Gastroesophageal sphincter (tissue), 4 donors: ENCODE measurements at places on chromosomes 5 and 9.
A peak's percentile ranks its signal among the peaks of the same experiment; 100 is the strongest.

GRCh38 chr5:168039566-168040248 is 251.7 kb upstream of the WWC1 start:
- no peak for ATAC-seq

GRCh38 chr5:143737062-143737461 is 74.9 kb upstream of the HMHB1 start:
- ATAC-seq = no peak

GRCh38 chr9:36036253-36036779 is 397 bp upstream of the RECK start:
- no peak for ATAC-seq

- no peak for ATAC-seq
Measured at GRCh38 chr5:4116834-4117233, 521.2 kb downstream of the IRX1 start.

DNA sequence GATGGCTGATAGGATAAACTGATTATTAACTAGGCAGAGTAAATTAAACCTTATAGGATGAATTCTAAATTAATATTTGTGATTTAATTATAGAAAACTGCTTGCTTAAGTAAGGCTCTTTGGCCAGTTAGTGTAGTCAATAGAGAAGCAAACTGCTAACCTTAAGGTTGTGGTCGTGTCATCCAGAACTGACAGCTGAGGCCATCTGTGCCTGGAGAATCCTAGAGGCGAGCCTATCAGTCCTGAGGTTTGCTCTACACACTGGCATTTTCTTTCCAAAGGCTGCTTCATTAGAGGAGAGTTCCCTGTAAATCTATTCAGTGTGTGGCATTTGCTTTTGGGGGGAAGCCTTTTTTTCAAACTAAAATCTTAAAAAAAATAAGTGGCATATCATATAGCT is 169.2 kb downstream of the MEF2C start:
- no peak for ATAC-seq

DNA sequence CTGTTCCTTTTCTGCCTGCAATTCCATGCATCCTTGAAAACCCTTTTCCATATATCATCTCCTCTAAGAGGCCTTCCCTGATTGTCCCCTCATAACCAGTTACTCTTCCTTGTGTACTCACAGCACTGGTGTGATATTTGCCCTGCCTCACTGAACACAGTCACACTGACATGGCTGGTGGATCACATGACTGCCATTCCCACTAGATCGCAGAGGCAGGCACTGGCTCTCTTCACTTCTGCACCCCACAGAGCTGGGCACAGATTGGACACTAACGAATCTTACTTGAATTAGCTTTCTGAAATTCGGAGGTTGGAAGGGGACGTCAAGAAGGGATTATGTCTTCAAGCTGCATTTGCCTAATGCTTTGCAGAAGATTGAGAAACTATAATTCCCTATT is 208.0 kb downstream of the PAPPA start:
- ATAC-seq = no peak

DNA sequence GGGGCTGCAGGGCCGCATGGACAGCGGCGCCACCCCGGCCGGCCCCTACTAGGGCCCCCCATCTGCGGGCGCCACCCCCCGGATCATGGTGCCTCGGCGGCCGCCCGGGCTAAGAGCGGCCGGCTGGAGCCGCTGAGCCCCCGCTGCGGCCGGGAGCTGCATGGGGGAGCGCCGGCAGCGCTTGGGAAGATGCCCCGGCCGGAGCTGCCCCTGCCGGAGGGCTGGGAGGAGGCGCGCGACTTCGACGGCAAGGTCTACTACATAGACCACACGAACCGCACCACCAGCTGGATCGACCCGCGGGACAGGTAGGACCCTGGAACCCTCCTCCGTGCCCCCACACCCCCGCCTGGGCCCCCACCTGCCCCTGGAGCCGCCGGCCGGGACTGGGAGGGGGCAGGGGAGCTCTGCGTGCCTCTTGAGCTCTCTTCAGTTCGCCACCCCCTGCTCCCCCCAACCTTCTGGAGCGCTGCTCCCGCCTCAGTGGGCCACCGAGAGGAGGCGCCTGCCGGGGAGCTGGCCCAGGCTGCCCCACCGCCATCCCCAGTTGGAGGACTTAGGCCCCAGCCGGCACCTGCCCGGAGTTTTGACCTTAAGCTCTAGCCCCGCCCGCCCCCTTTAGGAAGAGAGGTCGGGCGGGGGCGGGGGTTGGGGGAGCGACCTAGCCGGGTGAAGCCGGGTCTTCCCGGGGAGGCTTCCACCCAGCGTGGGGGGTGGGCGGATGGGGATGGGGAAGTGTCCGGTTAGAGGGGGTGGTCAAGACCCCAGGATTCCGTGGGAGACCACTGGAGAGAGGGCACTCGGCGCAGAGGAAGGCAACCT is 730 bp downstream of the WWC1 start:
- ATAC-seq = no peak

GRCh38 chr5:42756606-42757601 is at the start of gene CCDC152:
Gene CCDC152, plus strand, starts transcription at chr5:42756818. Its CDS starts 2,304 bp downstream, at chr5:42759122.
- ATAC-seq = no peak

DNA sequence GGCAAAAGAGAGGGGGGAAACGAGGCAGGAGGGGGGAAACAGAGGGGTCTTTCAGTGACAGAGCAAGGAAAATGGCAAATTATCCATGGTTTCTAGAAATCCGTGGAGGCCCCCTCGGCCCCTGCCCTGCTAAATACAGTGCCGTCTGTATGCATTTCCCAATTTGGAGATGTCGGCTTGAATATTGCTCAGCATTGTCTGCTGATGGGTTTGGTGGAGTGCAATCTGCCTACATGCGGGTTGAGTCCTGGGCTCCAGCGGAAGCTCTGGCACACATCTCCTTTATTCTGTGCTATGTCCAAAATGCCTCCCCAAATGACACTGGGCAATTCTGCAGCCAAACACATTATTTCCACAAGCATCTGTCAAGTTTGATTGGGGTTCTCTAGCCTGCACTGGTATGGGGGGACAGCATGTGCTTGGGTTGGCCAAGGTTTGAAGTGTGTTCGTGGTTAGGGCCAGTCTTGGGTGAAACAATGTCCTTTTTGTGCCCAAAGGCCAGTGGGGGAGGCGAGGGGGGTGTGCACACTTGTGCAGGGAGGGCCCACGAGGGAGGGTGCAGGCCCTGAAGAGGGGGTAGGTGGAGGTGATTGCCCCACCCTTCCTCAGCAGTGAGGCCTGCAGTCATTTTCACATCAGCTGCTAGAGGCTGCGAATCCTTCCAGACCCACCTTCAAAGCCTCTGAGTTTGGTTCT is 6.2 kb upstream of the NEUROG1 start:
- no peak for ATAC-seq

- ATAC-seq = peak; percentile 47
Measured at GRCh38 chr9:113875459-113876150, 504 bp upstream of the ZNF618 start.
